Effector CD8-positive, alpha-beta T cell (primary cell): ENCODE measurements at places on chromosomes 3 and 15.

DNA sequence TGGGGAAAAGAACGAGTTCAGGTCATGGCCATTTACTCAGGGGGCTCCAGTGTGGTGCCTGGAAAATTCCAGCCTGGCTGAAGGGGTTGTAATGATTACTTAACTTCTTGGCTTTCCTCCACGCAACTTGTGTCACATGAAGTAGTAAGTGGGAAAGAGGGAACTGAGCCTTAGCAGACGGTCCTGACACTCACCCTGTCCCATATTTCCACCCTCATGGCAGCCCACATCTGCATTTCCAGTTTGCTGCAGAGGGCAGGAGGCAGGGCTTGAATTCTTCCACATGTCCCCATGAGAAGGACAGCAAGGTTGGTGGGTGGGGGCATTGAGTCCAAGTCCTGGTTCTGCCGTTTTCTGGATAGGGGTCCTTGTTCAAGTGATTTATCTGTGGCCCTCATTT is 7.8 kb upstream of the CAMP start:
- no peak for DNase-seq

- no peak for DNase-seq
Observed at GRCh38 chr15:28107111-28107903, 8.2 kb upstream of the OCA2 start.

DNA sequence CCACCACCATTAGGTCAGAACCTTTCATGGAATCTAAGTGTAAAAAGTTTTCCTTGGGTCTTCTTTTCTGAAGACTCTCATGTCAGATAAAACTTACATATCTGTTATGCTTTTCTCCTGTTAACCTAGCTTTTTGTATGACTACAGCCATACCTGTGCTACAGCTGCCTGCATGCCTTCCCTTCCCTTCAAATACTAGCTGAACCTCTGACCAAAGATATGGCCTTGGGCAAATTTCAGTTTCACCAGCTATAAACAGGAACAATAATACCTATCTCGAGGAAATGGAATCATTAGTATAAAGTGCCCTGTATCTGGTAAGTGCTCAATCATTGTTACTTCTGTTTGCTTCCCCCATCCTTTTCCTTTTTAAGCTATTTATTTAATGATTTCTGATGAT is 25.0 kb downstream of the GLB1 start:
- no peak for DNase-seq

GRCh38 chr3:104556372-104557078 is 810.2 kb upstream of the ALCAM start:
- DNase-seq = no peak

DNA sequence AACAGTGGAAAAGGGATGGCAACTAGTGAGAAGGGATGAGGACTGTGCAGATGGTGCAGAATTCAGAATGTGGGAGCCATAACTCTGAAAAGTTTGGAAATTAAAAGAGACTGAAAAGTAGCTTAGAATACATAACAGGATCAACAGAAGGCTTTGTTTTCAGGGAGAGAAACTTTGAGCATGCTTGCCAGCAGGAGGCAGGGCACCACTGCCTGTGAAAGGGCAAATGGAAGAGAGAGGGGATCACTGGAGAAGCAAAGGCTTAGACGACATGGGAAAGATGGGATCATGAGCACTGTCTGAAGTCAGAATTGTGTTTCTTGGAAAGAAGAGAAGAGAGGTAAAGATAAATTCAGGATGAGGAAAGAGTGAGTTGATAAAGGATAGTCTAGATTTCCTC is 99.6 kb downstream of the ABI3BP start:
- no peak for DNase-seq
